ENCODE measurements at places on chromosomes 5 and 9.

DNA sequence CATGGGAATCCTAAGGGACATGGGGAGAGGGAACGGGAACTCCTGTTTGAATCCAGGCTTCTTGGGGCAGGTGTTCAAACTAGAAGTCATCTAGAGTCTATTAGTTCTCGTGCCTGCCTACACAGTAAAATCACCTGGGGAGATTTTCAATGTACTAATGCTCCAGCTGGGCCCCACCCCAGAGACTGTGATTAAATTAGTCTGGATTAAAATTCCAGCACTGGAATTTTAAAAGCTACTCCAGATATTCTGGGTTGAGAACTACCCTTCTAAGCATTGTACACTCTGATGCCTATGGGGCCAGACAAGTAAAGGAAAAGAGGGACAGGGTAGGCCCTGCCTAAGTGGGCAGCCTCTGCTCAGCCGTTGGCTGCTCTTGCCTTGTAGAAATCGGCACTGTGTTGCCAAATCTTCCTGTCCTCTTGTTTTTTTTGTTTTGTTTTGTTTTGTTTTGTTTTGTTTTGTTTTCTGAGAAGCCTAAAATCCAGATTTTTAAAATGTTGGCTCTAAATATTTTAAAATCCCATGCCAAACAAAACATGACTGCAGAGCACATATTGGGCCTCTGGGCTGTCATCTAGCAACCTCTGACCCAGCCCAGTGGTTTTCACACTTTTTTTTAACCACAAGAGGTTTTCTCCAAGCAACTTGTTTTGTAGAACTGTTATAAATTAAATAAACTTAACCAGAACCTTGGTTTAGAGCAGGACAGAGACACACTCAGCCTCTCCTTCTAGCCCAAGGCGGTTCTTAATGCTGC lies 29.0 kb downstream of the ADRB2 start:
- DNase-seq: no peak

GRCh38 chr5:6343951-6344592 lies 34.3 kb downstream of the MED10 start:
- DNase-seq: no peak

GRCh38 chr5:180717989-180718388 lies 21.9 kb downstream of the OR2Y1 start:
- no peak for DNase-seq

- DNase-seq: no peak
Observed at GRCh38 chr5:5383461-5383860, 39.0 kb upstream of the ICE1 start.

DNA sequence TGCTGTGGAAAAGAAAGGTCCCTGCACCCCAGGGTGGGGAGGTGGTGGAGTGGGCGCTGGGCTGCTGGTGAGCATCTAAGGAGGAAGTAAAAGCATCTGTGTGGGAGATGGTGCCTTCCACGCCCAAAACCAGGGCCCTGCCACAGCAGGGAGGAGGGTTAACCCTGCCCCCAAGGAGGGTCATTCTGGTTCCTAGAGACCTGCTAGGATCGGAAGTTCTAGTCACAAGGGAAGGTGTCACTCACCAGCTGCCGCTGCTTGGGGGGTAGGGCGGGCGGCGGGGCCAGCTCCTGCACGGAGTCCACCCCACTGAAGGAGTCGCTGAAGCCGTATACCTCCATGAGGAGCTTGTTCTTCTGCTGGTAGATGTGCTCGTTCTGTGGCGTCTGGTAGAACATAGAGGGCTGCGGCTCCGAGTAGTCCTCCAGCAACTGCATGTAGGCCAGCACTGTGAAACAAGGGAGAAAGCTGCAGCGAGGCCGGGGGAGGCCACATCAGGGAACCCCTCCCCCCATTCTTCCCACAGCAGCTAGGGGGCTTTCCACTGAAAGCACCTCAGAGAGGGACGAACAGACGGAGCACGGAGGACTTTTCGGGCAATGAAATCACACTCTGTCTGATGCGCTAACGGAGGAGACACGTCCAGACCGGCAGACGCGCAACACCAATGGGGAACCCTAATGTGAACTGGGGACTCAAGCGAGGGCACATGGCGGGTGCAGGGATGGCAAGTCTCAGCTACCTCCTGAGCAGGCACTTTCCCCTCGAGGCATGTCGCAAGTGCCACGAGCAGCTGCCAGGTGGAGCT lies 76.4 kb downstream of the PRRT1B start:
- DNase-seq: no peak

DNA sequence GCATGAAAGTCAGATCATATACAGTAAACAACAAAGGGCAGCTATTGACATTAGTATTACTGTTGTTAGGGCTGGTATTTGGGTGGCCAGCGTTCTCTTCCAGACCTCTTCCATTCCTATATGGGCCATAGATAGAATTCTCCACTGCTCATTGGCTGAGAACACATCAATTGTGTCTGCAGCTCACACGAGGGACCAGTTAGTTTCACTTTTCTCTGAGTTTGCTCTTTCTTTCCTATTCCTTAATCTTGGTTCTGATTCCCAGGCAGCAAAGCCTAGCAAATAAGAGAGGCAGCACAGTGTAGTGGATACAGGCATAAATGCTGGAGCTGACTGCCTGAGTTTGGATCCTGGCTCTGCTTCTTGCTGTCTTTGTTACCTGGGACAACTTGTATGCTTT lies 476.4 kb downstream of the SPOCK1 start:
- no peak for DNase-seq

DNA sequence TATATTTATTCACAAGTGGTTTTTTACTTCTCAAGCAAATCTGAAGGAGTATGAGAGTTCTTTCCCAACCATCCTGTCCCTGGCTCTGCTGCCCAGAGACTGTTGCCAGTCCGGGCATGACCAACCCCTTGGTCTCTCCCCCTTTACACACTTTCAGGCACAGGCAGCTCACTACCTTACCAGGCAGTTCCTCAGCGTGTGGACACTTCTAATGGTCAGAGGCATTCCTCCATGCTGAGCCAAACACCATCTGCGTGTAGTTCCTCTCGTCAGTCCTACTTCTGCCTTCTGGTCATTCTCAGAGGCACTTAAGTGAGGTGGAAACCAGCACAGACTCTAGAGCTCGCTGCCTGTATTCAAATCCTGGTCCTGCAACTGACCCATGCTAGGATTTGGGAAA lies 56.1 kb downstream of the TSTD2 start:
- DNase-seq: no peak

GRCh38 chr5:9499498-9499876 lies 46.4 kb downstream of the SEMA5A start:
- DNase-seq: no peak

DNA sequence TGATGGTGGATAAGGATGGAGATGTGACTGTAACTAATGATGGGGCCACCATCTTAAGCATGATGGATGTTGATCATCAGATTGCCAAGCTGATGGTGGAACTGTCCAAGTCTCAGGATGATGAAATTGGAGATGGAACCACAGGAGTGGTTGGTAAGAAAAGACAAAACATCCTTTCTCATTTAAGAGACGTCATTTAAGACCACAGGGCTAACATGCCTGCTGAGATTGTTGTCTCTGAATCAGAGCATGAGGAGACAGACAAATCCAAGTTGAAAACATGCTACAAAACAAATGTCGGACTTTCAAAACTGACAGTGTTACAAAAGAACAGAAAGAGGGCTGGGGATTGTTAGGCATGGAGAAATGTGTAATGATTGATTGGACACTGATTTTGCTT lies 4.6 kb downstream of the CCT5 start:
- DNase-seq: no peak

- DNase-seq: peak; percentile 24
Observed at GRCh38 chr5:178279723-178280438, 47.3 kb upstream of the PHYKPL start.

- DNase-seq: no peak
Observed at GRCh38 chr5:70440-70839, 21.5 kb upstream of the PLEKHG4B start.

GRCh38 chr5:35919191-35919590 lies 19.2 kb downstream of the CAPSL start:
- no peak for DNase-seq

GRCh38 chr5:25451294-25451693 lies 806.5 kb upstream of the CDH10 start:
- no peak for DNase-seq

DNA sequence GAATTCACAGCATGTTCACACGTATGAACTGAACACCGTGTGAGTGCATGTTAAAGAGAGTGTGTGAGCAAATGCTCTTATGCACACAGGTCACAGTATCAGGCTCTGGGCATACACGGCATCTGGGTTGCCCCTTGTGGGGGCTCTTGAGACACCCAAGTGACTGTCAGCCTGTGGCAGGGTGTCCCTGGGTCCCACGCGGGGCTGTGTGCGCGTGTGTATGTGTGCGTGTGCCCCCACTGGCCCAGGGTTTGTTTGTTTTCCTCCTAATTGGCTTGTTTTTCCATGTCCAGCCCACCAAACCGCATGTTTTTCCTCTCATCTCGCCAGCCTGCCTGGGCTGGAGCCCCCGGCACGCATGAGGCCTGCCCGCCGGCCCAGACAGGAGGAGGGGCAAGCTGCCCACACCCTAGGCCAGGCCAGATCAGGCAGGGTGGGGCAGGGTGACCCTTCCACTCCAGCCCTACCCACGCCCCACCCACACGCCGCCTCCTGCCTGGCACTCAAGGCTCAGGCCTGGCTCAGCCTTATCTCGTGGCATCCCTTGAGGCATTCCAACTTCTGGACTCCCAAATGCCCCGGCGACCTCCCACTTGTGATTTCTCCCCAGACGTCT lies 28.8 kb downstream of the CNTFR start:
- DNase-seq: no peak

DNA sequence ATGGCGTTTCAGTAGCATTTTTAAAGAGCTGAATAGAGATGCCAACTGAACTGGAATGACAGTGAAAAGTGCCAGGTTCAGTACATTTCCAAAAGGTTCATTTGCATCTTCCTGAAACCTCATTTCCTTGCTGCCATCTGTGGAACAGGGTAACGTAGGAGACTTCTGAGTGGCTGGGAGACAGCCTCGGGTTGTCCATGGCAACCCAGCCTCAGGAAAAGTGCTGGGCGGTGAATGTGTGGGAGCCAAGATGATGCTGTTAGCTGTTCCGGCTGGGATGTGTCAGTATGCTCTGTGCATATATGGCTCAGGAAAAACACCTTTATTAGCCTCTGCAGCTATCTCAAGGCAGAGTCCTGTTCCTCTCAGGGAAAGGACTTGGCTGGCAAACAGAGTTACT lies 87.5 kb downstream of the KLHL3 start:
- DNase-seq: no peak

DNA sequence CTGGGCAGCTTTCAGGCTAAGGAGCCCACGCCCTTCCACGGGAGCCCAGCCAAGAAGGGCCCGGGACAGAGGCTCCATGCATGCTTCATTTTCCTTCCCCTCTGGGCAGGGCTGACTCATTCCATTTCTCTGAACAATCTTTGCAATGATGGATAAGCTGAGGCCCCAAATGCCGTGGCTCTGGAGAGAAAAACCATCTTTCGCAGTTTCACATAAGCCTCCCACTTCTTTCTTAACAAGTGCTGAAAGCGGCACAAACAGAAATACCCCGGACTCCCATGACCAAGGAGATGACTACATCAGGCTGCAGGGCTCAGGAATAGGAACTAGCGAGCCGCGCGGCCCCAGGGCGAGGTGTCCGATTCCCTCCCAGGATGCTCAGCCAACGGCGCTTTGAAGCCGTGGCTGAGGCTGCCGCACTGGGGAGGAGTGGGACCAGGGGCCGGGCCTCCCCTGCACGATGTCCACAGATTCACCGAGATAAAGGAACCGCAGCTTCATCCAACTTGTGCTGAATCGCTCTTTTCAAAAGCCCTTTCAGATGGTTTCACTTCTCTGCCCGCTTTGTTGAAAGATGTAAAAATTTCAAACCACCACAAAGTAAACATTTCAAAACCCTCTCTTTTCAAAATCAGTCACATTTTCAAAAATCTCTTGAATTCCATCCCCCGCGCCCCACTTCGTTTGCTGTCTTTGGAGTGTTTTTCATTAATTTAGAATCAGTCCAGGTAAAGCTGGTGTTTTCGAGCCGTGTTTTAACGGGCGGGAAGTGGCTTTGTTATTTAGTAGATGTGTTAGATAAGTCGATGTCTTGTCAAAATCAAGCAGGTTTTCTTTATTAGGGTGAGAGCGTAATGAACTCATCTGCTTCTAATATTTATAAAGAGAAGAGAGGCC lies 96.5 kb upstream of the LMX1B start:
- no peak for DNase-seq

DNA sequence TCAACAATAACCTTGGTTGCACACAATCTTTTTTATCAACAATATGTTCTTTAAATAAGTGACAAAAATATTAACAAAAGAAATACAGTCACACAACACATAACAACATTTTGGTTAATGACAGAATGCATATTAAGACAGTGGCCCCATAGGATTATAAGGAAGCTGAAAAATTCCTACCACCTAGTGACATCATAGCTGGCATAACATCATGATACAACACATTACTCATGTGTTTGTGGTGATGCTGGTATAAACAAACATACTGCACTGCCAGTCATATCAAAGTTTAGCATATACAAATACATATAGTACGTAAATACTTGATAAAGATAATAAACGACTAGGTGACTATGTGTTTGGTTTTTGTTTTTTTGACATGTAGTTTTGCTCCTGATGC lies 344.8 kb upstream of the POU5F2 start:
- DNase-seq: no peak

- DNase-seq: no peak
Observed at GRCh38 chr5:129554134-129554904, 94.2 kb downstream of the ADAMTS19 start.

GRCh38 chr5:156892223-156892622 lies 42.1 kb downstream of the PPP1R2B start:
- no peak for DNase-seq

DNA sequence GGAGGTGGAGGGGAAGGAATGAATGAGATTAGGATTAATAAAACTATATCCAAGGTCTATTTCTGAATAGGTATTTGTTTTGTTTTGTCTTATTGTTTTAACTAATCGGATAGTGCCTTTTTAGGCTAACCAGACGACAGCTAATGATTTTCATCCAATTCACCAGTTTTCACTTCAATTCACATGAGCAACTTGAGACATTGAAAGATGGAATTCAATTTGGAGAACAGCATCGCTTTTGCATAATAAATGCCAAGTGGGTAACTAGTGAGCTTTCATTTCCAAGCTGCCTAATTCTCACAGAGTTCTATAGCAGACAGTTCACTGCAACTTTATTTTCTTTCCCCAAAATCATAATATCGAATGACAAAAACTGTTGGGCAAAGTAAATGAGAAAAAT lies 5.0 kb downstream of the AGXT2 start:
- no peak for DNase-seq

- no peak for DNase-seq
Observed at GRCh38 chr5:102622262-102622661, 123.5 kb upstream of the SLCO6A1 start.

GRCh38 chr5:137761566-137761965 lies 7.4 kb upstream of the HNRNPA0 start:
- no peak for DNase-seq

- no peak for DNase-seq
Observed at GRCh38 chr9:131039129-131039954, 30.4 kb downstream of the LAMC3 start.

GRCh38 chr5:15850536-15850935 lies 329.1 kb downstream of the MARCHF11 start:
- no peak for DNase-seq

DNA sequence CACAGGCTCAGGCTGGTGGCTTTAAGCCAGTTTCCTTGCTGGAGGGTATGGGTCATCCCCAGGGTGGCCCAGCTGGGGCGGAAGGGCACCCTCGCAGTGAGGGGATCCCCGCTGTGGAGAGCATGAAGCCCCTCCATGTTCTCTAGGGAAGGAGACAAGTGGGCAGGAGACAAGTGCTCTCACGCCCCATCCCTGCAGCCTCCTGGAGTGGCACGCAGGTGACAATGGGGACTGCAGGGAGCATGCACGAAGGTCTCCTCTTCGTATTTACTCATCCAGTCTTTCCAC lies 83.3 kb downstream of the GTF3C4 start:
- DNase-seq: no peak

All from esophagus squamous epithelium (tissue), 5 donors.